ENCODE measurements at places on chromosomes 3 and 15. TPM values are rescaled to one million over a fixed set of nuclear protein-coding genes. Genes with fewer than 3 reads are reported as not detected.

RCCD1 gene
- total RNA-seq: 25.2 TPM

PLA2G4F gene
- total RNA-seq: not detected

KCNH8 gene
- total RNA-seq: not detected

BCHE gene
- total RNA-seq: 10.0 TPM

FOXB1 gene
- not detected for total RNA-seq

MME gene
- 154 TPM for total RNA-seq

IL20RB gene
- 3.0 TPM for total RNA-seq

TTC23 gene
- total RNA-seq: 15.8 TPM

CHDH gene
- 0.34 TPM for total RNA-seq

ITIH1 gene
- total RNA-seq: not detected

SLC6A20 gene
- not detected for total RNA-seq

A4GNT gene
- total RNA-seq: not detected

ZNF35 gene
- total RNA-seq: 6.6 TPM

XRN1 gene
- total RNA-seq: 8.3 TPM

CPOX gene
- total RNA-seq: 24.5 TPM

ADPRH gene
- total RNA-seq: 2.0 TPM

All from bronchus fibroblast of lung (primary cell).